LoVo (cell line): ENCODE measurements at places on chromosomes 6 and 20.

DNA sequence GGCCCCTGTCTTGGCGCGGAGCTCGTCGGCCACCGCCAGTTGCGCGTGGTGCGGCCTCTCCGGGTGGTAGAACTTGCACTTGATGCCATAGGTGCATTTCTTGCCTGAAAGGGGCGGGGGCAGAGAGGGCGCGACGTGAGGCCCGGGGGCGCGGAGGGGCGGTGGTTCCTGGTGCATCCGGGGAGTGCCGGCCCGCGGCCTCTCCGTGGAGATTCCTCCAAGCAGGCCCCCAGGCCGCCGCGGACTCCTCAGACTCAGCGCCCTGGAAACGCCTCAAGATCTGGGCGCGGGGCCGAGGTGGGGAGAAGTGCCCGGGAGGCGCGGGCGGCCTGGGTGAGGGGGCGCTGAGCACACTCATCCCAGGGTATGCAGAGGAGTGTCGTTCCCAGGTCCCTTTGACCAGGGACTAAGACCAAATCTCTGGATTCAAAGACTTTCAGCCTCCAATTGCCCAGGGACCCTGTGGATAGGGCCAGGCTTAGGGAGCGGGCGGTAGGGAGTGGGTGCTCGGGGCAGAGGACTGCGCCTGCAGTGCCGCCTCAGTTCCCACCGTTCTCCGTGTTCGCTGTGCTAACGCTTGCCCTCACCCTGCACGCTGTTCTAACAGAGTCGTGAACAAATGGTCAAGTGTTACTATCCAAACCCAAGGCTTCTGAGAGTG is 33.3 kb downstream of the ZC3H12D start:
- peak; percentile 74 for DNase-seq

GRCh38 chr6:44049163-44049988 is 77.9 kb downstream of the MRPL14 start:
- peak; percentile 52 for DNase-seq

GRCh38 chr20:1895674-1896483 is 672 bp downstream of the SIRPA start:
- no peak for DNase-seq

- no peak for DNase-seq
Measured at GRCh38 chr6:40910260-40910893, 128.6 kb downstream of the UNC5CL start.

DNA sequence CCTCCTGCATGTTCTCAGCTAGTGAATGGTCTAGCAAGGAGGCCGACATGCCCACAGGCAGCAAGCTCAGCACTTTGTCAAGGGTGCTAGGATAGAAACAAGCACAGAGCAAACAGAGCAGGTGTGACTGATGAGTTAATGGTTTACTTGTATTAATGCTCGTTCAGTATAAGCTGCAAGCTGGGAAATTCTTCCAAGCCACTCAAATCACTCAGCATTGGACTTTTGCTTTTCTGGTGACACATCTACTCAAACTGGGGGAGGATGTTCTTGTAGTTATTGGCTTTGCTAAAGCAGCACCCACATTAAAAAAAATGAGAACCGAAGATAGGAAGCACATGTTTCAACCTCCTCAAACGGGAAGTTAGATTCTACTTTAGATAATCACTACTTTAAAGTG is 43.1 kb upstream of the NEDD9 start:
- peak; percentile 45 for DNase-seq

GRCh38 chr20:36969051-36969450 is 17.5 kb upstream of the SAMHD1 start:
- no peak for DNase-seq

GRCh38 chr6:160393891-160394653 is 45.9 kb downstream of the SLC22A3 start:
- no peak for DNase-seq

DNA sequence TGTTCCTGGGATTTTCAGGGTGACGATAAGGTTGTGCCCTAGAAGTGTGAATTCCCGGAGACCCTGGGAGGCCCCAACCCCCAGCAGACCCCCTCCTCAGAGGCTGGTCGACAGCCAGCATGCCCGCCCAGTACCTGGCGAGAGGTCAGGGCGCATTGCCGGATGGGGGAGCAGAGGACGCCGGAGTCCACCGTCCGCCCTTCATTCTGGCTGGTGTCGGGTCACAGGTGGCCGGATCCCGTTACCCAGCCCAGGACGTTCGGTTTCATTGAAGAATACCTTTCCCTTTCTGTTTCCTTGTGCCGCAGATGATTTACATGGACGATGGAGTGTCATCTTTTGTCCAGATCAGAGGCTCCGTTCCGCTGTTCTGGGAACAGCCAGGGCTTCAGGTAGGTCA is 61.3 kb downstream of the SYNJ2 start:
- no peak for DNase-seq

GRCh38 chr6:90190131-90190530 is 106.5 kb downstream of the BACH2 start:
- no peak for DNase-seq

DNA sequence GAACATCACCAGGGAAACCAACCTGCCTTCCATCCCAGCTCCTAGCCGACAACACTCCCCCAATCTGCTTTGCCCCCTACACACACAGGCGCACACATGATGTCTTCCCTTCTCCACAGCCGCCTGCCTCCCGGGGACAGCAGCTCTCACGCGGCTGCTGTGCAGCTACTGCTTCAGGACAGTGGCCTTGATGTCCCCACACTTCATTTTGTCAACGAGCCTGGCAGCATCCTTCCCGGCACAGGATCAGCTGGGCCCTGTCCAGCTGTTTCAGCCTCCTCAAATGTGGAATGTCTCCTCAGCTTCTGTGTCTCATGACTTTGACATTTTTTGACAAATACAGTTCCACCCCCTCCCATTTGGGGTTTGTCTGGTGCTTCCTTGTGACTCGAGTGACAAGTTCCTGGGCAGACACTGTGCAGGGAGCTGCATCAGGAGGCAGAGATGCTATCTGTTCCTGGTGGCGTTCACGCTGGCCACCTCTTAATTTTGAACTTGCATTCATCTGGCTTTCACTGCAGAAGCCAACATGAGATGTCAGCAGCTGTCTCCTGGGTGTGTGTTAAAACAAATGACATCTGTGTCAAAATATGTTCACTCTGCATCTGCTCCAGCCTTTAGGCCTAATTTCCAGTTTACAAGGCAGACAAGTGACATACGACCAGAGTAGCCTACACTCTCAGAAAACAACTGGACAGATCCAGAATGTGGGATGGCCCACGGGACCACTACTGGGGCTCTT is 57.2 kb downstream of the GINS1 start:
- no peak for DNase-seq

- DNase-seq: no peak
Measured at GRCh38 chr6:16450821-16451220, 212.4 kb downstream of the GMPR start.

DNA sequence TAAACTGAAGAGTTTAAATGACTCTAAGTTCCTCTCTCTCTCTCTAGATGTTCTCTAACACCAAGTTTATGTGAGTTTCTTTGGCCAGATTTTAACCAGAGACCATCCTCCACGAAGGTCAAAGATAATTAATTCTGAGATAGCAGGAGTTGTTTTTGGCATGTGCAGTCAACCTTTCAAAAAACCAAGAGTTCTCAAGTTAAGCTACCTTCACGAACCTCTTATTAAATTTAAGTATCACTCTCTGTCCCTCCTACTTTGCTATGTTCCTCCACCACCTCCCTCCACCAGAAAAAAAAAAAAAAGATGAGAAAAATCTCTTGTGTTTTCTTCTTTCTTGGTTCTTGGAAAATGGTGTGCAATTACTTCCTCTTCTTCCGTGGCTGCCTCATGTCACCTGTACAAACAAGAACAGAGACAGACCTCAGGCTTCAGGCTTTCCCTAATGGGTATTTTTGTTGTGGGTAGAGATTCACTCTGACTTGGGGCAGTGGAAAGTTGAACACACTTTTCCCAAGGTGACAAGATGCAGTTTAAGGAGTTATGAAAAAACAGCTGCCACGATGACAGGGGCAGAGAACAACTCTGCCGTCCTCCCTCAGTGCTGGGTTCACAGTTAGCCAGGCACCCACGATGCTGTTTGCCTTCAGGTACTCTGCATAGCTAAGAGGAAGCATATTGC is 64.3 kb downstream of the ADTRP start:
- DNase-seq: no peak

DNA sequence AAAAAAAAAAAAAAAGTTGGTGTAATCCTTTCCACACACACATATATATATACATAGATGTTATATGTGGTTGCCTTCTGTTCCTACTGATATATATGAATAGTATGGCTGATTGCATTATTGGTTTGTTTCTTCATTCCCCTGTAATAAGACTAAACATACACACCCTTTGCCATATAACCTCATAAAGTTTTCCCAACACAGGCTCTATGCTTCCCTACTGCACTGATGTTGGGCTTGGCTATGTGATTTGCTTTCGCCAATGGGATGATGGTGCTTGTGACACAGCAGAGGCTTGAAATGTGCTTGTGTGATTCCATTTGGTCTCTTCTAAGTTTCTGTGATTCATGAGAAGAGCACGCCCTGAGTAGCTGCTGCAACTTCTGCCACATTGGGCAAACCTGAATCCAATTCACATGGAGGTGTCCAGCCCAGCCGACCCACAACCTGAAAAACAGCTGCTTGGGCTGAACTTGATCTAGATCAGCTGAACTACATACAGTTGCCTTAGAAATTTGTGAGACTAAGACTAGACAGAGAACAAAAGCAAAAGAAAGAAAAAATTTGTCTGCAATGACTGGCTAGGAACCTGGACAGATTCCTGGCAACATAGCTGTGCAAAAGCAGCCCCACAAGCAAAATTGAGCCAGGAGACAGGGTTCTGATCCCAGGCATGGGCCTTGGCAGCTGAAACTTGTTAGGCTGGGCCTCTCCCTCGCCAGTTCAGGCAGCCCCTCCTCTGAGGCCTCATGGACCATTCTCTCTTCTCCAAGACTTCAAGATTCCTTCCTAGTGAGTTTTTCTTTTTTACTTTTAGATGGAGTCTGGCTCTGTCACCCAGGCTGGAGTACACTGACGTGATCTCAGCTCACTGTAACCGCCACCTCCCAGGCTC is 13.4 kb upstream of the TBC1D20 start:
- DNase-seq: no peak

GRCh38 chr6:116268589-116269293 is 11.0 kb downstream of the TSPYL1 start:
- peak; percentile 78 for DNase-seq

- DNase-seq: no peak
Measured at GRCh38 chr6:41939176-41939847, 2.3 kb downstream of the CCND3 start.

DNA sequence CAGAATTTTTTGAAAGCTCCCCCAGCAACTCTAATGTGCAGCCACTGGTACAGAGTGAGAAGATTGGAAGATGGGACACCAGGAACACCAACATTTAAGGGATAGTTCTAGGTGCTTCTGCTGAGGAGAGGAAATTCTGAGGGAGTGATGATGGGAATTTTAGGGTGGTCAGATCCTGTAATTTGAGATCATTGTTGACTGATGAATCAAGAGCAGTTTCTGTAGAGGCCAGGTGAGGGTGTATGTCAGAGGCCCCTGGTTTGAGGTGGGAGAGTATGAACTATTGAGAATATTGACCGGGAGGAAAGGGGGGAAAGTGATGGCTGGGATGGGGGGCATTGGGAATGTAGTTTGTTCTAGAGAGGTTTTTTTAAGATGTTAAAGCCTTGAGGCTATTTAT is 47.2 kb downstream of the PTPRA start:
- DNase-seq: no peak
